Breast epithelium (tissue), 4 donors: ENCODE measurements at places on chromosomes 2 and 18.
A peak's percentile ranks its signal among the peaks of the same experiment; 100 is the strongest.

DNA sequence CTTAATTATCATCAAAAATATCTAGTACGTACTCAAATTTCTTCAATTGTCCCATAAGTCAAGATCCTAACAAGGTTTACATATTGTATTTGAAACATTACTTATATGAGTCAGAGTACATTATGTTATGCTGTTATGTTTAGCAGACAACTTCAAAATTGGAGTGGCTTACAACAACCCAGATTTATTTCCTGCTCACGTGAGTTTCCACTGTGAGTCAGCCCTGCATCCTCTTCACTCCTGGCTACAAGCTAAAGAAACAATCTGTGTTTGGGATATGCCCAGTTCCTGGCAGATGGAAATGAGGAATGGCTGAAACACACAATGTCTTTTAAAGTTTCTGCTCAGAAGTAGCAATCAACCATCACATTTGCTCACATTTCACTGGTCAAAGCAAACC, 31.5 kb upstream of the TANC1 start:
- DNase-seq: no peak

GRCh38 chr2:74715081-74715791, 61.2 kb downstream of the SEMA4F start:
- peak; percentile 82 for DNase-seq

- no peak for DNase-seq
Measured at GRCh38 chr2:146374505-146374904, 1470.3 kb upstream of the ACVR2A start.

DNA sequence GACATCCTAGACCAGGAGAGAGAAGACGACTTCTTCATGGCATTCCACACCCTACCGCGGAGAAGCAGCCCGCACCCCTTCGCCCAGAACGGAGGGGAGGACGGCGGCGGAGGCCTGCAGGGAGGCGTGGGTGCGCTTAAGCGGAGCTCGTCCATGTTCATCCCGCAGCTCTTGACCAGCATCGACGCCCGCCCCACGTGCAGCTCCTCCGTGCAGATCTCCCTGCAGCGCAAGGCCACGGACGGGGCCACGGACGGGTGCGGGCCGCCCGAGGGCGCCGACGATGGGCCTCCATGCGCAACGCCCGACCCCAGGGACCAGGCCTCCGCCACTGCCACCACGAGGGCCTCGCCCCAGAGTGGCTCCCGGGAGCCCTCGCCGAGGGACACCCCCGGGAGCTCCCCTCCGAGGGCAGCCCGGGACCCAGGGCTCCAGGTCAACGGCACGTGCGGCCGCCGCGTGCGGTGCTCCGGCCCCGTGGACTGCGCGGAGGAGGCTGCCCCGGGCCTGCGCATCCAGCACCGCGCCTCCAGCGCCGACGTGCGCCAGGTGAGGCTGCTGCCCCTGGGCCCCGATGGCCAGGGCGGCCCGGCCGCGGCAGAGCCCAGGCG, 211.8 kb downstream of the NEDD4L start:
- no peak for DNase-seq

DNA sequence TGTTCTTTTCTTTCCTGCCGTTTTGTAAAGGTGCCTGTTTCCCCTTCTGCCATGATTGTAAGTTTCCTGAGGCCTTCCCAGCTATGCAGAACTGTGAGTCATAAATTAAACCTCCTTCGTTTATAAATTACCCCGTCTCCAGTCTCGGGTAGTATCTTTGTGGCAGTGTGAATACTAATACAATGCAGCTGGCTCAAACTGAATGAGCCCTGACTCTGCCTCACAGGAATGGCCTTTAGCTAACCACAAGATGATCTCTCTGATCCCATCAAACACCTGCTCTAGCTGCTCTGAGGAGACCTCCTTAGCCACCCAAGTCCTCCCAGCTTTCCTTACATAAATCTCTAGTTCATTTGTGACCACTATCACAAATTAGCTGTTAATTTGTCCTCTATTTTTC, 41.5 kb upstream of the CAB39 start:
- no peak for DNase-seq

DNA sequence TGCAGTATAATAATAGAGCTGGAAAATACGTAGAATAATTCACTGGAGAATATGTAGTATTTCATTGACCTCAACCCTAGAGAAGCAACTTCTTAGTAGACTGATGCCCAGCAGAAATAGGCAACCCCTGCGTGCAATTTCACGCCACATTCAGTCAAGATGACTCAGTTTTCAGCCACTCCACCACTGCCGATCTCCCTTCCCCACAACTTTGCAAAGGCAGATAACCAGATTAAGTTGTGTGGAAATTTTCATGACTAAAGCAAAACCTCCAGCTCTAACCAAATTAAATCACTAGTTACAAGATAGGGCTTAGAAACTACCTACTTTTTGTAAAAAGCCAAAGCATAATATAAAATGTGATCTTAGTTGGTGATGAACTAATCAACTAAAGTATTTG, 63.3 kb upstream of the STK17B start:
- DNase-seq: no peak

DNA sequence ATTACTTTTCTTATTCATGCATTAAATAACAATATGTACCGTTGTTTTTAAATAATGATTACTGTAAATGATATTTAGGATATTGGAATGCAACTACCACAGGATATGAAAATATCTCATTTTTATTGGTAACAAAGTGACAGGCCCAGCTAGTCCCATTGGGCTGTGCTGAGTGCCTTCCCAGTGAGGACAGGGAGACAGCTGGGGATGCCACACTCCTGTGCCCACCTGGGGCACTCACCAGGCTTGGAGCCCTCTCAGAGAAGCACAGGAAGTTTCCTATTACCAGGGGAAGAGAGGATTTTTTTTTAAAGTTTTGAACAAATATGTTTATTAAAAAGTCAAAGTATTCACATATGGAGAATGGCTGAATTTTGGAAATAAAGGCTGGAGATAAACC, 48.9 kb downstream of the PARD6G start:
- no peak for DNase-seq
